ENCODE measurements at places on chromosomes 12 and 14.

DNA sequence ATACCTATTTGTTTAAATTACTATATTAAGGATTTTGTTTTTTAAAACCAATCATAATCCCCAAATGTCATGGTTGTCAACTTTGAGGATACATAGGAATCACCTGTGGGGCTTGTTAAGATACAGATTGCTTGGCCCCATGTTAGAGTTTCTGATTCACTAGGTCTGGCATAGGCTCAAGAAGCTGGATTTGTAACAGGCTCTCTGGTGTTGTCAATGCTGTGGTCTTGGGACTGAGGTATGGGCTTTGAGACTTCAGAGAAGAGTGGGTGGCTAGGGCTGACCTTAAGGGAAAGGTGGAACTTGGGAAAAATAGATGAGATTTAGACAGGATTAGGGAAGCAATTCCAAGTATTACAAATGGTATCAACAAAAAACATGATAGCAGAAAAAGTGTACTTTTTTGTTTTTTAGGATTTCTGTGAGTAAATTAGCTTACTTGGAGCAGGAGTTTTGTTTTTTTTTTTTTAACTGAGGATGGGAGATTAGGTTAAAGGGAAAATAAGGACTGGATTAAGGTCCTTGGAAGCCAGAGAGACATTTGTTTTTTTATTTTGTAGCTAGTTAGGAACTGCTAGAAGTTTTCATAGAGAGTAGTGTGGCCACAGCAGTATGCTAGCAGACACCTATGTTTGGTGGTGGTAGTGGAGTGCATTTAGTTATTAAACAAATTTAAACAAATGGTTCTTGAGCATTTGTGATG, 88.6 kb downstream of the RAD51B start:
- DNase-seq = no peak

DNA sequence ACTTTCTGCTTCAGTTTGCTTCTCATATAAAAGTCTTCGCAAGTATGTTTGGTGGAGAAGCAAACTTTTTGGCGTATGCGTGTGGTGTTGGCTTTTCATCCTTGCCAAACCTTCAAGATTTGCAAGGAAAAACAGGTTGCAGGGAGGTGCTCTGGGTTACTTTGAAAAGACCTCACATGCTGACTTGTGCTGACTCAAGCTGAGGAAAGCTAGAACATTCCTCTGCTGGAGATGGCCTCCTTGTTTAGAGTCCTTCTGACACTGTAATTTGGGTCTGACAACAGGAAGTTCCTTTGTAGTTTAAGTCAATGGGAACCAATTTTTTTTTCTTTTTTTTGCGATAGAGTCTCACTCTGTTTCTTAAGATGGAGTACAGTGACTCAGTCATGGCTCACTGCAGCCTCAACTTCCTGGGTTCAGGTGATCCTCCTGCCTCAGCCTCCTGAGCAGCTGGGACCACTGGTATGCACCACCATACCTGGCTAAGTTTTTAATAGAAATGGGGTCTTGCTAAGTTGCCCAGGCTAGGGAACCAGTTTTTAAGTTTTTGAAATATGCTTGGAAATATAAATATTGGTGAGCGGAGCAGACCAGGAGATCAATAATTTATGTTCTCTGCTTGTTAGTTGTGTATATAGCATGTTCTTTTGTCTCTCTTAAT, 2.6 kb upstream of the ACACB start:
- no peak for DNase-seq

- DNase-seq = no peak
These were observed 1666.7 kb upstream of the FLRT2 start for GRCh38 chr14:83863042-83863774.

DNA sequence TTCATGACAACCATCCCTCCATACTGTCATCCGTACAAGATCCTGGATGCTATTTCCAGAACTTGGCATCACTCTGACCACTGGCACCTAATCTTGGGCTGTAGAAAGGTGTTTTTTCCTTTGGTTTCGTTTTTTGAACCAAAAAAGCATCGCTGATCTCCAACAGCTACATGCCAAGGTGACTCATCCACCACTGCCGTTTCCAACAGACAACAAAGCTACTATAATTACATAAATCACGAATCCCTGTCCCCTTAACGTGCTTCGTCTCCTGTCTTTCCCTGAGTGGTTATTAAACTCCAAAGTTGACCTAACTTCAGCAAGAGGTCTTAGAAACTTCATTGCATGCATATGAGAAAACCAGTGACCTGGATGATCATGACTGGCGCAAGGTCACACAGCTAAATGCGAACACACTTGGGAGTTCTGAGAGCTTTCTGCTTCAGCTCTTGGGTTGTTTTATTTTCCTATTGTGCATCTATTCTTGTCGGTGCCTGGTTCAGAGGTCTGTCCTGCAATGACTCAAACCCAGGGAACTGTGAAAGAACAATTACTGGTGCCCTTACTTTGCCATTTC, 99.9 kb downstream of the PPM1H start:
- DNase-seq = no peak

- DNase-seq = no peak
These were observed 31.5 kb downstream of the DUSP16 start for GRCh38 chr12:12531194-12531593.

- DNase-seq = no peak
These were observed 457.7 kb upstream of the TMEM132C start for GRCh38 chr12:127809275-127809674.
